ENCODE measurements at places on chromosomes 7 and 10. TPM values are rescaled to one million over a fixed set of nuclear protein-coding genes. Genes with fewer than 3 reads are reported as not detected.

The CACNA2D1 gene
- polyA plus RNA-seq = 30.7 TPM

The NAT16 gene
- 0.25 TPM for polyA plus RNA-seq

The LYZL2 gene
- not detected for polyA plus RNA-seq

The HK1 gene
- 51.2 TPM for polyA plus RNA-seq

The AS3MT gene
- 23.1 TPM for polyA plus RNA-seq

The CALCR gene
- 0.88 TPM for polyA plus RNA-seq

The PDCD11 gene
- 44.9 TPM for polyA plus RNA-seq

The CHCHD2 gene
- 302 TPM for polyA plus RNA-seq

The SHTN1 gene
- 24.3 TPM for polyA plus RNA-seq

The PRSS2 gene
- not detected for polyA plus RNA-seq

The FGL2 gene
- polyA plus RNA-seq = 33.2 TPM

The TEX36 gene
- not detected for polyA plus RNA-seq

DNA sequence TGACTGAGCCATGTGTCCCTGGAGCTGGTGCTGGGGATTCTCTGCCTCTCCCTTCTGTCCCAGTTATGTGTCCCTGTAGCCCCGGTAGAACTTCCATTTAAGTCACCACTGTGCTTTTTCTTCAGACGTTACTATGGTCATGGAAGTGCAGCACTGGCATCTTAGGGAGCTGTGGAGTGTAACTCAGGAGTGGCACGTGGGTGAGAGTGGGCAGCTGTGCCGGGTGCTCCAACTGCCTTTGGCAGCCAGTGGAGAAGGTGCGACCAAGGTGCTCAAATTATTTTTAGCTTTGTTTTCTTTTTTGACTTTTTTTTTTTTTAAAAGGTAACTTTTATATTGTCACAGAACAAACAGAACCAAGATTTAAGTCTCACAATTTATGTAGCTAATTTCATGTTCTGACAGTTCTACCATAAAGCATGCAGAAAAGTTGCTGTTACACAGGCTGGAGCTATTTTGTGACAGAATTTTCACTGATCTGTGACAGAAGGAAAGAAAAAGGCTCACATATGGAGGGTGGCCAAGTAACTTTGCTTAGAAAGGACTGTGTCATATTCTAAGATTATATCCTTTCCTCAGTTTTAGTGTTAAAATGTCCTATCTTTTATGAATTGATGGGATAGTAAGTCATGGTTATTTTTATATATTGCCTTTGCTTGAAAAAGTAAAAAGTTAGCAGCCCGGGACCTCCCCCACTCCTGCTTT is 73.9 kb downstream of the SH2D4B start:
- DNase-seq = no peak

DNA sequence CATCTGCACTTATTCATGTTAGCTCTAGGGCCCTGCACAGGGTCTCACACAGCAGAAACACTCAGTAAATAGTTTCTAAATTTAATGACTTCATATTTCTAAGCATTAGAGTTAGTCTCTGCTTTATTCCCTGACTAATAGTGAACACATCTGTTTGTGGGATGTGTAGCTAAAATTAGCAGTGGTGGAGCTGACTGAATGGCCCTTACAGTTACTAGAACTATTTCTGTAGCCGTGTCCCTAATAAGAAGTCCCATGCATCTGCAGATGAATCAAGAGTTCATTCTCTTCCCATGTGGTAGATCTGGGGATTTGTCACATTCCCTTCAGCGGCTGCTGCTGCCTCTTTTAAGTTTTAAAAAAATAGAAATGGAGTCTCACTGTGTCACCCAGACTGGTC is 11.7 kb downstream of the MAP3K8 start:
- no peak for DNase-seq

DNA sequence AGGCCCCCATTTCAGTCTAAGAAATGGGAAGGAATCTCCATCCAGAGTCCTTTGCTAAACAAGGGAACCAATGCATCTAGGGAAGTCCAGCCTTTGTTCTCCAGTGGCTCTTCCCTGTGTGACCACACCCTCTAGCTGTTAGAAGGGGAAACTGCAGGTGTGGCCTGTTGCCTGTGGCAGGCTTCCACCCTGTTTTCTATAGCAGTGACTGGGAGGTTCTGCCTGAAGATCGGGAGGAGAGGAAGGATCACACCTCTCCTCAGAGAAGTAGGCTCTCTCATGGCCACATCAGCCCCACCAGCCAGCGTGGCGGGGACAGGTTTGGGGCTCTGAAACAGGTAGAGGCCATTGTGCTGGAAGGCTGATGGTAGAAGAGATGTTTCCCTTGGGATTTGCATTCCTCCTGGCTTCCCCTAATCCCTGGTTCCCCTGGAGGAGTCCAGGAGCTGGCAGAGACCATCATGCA is 47.7 kb upstream of the TRIM8 start:
- no peak for DNase-seq

DNA sequence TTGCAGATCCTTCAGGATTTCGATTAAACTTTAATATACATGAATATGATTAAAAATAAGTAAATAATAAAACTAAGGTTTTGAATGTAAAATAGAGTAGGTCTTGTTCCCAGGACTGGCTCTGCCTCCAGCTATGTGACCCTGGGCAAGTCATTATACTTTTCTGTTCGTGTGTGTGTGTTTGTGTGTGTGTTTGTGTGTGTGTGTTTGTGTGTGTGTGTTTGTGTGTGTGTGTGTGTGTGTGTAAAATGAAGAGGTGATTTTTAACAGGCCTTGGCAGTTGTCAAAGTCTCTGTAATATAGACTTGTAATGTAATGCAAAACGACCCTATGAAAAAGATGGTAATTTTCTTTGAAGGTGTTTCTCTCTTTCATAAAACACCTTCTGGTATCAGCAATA is 79.2 kb downstream of the HGF start:
- no peak for DNase-seq

- no peak for DNase-seq
Observed at GRCh38 chr10:77190291-77190690, 447.3 kb downstream of the KCNMA1 start.

DNA sequence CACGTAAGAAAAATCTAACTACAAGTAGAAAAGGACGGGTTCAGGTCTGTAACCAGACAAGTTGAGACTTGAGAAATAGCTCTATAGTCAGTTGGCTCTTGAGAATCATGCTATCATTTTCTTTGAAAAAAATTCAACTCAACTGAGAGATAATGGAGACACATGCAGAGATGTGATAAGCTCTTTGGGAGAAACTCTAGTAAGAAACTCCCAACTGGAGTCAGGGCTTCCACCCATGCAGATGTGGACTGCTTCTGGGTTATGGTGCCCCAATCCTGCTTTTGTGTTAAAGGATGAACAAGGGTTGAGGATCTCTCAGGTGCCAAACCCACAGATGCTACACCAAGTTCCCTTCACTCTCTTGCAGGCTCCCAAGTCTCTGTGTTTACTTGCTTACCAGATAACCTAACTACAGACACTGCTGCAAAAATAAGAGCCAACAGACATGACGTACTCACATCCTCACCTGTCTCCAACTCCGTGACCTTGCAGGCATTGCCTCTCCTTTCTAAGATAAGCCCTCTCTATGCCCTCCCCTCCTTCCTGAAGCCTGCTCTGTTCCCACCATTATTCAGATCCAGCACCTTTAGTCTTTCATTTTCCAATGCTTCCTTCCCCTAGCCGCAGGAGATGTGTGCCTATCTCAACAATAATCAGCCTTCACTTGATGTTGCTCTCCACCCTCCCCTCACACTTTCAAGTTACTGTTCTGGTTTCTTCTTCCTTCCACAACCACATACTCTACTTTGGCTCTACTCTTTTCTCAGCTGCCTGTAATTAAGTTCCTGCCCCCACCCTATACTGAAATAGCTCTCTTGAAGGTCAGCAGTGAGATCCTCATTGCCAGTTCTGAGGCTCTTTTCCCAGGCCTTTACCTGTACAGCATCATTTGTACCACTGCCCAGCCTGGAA is 130.0 kb downstream of the ICA1 start:
- DNase-seq = no peak

- no peak for DNase-seq
Observed at GRCh38 chr7:2873686-2874551, 29.8 kb upstream of the GNA12 start.

GRCh38 chr10:97050205-97050745 is 135.5 kb downstream of the SLIT1 start:
- DNase-seq = no peak

GRCh38 chr10:119342335-119342734 is 135.0 kb downstream of the GRK5 start:
- no peak for DNase-seq

DNA sequence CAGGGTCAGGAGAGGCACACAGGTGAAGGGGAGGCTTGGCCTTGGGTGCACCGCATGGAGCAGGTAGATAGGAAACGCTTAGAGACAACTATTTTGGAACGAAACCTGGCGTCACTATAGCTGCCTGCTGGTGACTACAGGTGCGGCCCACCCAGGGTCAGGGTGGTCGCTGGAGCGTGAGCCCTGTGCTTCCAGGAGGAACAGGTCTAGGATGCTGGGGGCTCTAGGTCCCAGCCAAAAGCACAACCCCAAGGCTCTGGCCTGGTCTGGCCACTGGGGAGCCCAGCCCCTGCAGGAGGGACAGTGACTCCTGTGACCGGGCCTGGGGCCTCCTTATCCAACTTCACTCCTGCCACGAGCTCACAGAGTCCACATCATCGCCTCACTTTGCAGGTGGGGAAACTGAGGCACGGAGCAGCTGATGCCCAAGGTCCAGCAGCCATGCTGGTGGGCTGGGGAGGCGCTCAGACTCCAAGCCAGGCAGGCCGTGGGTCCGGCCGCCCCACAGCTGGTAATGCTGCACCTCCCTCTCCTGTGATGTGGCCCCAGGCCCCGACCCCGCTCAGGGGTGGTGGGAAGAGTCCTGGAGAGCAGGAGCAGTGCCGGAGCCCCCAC is 9.0 kb downstream of the LFNG start:
- no peak for DNase-seq

DNA sequence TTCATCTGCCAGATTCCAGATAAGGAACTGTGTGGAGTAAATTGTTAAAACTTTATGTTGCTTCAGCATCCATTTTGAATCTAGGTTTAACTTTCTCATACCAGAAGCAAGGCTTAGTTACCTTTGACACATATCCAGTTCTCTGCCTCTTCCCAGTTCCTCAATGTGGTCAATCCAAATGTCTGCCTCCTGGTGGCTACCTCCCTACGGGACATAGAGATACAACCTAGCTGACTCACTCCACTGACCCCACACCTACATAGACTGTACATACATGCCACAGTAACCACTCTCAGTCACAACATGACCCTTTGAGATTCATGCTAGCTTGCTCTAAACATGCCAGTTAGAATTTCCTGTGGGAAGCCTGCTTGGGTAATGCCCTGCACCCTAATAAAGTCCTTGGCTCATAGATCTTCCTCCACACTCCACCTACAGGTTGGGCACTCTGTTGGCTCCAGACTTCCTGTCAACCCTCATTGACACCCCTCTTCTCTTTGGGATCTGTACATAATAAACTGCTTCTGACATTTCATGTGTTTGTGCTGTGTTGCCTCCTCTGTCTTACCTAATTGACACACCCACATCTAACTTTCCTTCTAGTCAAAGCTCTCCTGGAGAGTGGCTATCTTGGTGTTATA is 278.1 kb downstream of the HTR7 start:
- DNase-seq = no peak

DNA sequence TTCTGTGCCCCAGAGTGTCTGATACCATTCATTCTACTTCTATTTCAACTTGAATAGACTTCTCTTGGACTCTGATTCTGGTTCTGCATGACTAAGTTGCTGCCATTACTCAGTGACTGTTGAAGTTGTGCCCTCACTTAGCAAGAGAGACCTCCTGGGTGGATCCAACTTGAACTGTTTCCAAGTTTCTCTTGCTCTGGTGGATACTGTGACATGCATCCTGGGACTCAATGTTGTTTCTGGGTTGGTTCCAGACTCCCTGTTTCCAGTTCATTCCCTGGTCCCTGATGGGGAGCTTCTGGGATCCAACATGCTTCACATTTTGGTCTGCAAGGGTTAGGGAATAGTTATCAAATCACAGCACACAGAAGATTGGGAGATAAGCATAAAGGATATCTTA is 26.2 kb upstream of the PRPF18 start:
- peak; percentile 57 for DNase-seq

- DNase-seq = no peak
Observed at GRCh38 chr10:61992671-61993668, 91.5 kb downstream of the ARID5B start.

GRCh38 chr10:27241010-27241651 is 534 bp upstream of the ACBD5 start:
- DNase-seq = no peak

GRCh38 chr10:130864961-130865818 is 446.3 kb downstream of the TCERG1L start:
- no peak for DNase-seq

- DNase-seq = no peak
Observed at GRCh38 chr10:34437906-34438305, 377.2 kb downstream of the PARD3 start.

DNA sequence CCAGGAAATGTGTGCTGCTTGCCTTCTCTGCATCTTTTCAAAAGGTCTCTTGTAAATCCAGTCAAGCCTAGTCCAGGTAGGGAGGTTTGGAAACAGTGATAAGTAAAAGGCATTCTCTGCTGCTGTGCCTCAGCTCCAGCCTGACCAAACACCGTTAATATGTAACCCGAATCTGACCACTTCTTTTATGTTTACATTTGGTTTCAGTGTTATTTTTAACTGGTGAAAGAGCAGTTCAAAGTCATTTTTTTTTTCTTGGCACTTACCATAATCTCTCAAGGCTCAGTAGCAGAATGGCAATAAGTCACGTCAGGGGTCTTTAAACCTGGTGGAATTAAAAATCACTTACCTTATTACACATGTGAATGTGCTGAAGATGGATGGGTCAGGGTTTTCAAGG is 216.8 kb downstream of the PTEN start:
- DNase-seq = peak; percentile 48

DNA sequence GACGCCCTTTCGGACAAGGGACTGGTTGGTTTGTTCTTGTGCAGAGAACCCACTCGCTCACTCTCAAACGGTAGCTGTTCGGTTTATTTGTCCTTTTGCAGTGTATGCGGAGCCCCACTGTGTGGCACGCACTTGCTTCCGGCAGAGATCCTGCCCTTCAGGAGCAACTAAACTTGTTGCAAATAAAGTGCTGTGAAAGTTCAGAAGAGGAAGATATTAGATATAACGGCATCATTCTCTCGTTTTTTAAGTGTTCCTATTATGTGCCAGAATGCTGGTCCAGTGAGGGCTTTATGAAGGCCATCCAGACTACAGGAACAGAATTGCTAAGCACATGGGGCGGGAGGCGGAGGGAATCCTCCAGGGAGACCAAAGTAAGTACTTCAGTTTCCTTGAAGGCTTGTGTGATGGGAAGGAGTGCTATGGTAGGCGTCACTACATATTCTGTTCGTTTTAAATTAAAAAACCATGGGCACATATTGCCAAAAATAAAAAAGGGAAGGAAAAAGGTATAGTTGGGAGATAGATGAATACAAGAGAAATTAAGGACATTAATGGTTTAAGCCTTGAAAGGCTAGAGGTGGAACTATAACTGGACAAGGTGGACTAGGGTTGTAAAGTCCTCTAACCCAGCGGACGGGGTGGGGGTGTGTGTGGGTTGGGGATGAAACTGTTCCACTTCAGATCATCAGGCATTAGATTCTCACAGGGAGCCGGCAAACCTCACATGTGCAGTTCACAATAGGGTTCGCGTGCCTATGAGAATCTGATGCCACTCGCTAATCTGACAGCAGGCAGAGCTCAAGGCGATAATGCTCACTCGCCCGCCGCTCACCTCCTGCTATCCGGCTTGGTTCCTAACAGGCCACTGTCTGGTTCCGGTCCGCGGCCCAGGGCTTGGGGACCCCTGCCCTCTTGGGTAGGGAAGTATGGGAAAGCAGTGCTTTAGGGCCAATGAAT is 704 bp upstream of the ERLIN1 start:
- peak; percentile 31 for DNase-seq
